ENCODE measurements at places on chromosomes 7 and 10.

DNA sequence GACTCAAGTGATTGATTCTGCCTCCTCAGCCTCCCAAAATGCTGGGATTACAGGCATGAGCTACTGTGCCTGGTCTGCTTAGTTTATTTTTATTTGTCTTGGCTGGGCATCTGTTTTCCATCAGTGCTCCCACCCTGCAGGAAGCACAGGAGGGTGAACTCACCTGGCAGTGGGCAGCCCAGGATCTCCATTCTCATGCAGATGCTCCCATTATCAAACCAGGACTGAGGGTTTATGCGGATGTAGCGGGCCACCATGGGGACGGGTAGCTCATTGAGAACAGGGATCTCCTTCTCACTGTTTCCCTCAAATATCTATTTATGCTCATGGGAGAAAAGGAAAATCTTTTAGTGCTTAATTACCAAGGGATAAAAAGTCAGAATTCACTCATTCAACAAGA is 93.8 kb downstream of the CPXM2 start:
- no peak for DNase-seq

DNA sequence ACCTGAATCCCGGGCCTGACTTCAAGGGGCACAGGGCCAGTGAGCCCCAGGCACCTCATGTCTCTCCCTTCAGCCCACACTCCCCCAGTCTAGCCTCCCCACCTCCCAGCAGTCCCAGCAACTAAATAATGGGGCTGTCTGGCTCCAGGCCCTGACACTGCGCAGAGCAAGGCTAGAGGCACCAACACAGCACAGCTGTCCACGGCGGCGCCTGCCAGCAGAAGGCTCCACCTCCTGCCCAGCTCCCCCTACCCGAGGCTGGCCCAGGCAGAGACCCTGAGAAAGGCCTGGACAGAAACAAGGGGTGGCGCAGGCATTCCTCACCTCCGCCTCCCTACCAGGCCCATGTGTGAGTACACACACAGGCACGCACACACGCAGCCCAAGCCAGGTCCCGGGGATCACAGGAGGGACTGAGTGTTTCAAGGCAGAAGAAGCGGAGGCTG is 6.1 kb downstream of the KCNH2 start:
- DNase-seq = no peak

DNA sequence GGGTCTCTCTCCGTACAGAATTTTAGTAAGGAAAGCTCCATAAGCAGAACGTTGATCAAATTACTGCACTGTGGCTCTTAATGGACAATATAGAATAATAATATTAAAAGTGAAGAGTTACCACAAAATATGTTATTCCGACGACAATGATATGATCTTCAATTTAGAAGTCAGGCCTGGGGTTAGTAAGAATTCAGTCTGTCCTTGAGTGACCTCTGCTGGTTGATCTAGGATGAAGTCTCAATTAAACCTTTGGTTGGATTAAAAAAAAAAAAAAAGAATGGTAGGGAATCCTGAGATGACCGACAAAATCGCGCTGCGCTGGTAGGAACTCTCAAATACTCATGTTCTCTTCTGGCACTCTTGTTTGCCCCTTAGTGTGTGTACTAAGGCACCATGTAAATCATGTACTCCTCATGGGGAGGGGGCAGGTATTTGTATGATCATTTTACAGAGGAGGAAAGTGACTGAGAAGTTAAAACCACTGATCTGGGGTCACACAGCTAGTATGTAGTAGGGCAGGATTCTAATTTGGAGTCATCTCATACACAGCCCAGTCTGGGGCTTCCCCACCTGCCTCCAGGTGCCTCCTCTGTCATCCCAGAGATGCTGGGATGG is 161.3 kb upstream of the NPVF start:
- no peak for DNase-seq

- DNase-seq = no peak
These were observed 202.9 kb downstream of the RPS24 start for GRCh38 chr10:78236416-78237015.

- no peak for DNase-seq
These were observed 114.5 kb downstream of the HIP1 start for GRCh38 chr7:75624134-75624832.

DNA sequence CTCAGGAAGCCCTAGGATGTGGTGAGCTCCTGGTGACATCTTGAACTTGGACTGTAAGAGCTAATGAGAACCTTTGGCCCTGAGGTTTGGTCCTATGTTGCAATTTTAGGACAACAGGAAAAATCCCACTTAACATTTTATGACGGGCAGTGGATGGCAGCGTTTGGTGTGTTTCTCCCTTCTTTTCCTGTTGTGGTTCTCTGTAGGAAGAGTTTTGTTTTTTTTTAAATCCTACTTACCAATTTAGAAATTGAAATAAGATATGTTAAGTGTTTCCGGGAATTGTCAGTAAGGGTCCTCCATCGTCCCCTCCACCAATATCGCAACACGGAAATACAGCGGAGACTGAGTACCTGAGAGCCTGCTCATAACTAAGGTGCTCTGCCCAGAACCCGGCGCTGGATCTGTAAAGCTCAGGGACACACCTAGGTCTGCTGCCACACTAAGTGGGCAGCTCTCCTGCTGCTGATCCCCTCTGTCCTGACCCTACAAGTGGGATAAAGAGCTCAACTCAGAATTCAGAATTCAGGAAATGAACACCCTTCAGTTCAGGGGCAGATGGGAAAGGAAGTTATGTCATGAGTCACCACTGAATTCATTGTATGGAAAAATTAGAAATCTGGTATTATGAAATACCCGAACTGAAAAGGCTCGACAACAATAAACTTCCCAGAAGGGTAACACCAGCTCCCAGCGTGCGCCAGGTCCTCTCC is 9.1 kb upstream of the PROSER2 start:
- DNase-seq = no peak

DNA sequence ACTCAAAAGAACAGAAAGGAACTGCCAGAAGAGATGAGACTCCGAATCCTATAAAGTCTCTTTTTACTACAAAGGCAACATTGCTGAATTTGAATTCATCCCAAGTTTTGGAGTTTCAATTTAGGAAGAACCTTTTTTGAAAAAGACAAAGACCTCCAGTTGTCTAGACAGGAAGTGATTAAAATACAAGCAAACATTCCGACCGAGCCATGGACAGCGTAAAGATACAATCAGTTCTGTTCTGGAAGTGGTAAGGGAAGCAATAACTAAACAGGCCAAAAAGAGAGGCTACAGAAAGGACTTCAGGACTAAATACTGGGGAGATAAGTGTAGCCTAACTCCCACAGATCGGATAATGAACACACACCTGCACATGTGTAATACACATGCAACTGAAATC is 101.0 kb downstream of the SMURF1 start:
- DNase-seq = no peak

DNA sequence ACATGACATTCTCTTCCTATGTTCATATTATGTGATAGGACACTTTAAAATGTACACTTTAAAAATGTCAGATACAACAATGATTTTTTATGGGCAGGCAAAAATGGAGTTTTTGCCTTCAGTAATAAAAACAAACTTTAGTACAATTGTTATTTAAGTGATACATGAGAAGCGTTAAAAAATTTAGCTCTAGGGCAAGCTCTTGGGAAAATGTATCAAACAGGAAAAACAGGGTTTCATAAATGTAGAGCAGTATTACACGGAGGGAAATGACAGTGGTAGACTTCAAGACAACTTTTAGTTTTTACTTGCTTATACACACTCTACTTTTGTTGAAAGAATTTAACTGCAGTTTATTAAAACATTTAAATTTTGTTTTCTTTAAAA is 1.5 kb downstream of the FHIP2A start:
- DNase-seq = no peak

DNA sequence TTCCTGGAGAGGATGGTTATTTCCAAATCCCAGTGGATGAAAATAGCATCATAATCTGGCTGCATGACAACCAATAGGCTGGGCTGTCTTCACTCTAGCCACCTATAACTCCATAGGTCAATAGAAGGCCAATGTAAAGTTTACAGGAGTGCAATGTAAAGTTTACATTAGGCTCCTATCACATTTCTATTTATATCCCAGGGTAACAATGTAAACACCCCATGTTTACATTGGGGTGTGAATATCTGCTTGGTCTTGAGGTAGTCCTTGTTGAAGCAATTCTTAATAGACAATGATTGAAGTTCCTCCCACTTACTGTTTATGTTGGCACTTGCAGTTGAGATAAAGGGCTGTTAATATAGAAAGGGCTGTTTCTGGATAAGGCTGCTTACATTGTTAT is 21.5 kb downstream of the CH25H start:
- no peak for DNase-seq

DNA sequence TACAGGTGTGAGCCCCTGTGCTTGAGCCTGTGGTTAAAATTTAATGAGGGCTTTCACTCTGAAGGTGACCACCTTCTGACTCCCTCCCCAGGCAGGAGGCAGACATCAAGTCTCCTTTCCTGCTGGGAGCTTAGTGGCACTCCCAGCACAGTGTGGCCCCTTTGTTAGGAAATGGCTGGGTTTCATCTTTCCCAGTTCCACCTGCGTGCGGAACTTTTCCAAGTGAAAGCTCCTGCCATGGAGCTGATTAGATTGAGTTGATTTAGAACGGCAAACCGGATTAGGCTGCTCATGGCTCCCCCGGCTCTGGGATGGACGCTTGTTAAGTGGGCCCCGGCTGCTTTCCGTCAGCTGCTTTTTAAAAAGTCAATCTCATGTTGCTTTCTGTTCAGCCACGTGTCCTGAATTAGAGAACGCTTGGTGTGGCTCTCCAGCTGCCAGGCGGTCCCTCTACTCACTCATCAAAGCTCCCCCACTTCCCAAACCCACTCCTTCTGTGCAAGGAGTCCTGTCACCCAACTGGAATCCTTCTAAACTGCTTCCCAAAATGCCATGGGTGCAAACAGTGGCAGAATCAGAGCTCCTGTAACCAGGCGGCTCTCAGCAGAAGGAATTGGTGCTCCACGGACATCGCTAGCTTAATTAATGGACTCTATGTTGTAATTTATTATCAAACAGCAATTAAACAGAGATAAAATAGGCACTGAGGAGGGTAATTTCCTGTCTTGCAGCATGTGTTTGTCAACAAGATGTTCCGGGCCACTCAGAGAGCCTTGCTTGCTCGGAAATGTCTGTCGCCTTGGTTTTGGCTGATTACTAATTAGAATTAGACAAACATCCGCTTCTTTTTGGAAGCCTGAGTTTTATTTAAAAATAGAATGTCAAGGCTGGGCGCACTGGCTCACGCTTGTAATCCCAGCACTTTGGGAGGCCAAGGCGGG is 551.2 kb downstream of the GALNT17 start:
- DNase-seq = no peak

DNA sequence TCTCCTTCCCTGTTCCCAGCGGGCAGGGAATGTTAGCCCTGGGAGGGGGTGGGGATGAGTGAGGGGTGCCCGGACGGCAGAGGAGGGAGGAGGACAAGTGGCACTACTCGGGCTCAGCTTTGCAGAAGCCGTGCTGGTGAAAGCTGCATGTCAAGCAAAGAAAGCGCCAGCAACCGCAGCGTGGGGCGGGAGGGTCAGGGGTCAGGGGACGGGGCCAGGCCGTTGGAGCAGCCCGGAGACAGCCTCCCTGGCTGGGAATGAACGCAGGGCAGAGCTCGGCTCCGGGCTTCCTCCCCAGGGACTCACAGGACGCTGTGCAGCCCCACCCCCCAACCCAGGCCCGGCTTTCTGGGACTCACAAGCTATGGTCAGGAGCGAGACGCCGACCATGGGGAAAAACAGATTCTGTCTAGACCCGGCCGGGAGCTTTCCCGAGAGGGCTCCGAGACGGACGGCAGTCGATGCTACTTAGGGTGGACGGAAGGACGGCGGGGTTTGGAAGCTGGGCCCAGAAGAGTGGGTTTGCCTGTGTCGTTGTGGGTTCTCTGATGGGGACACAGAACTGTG is 113.4 kb downstream of the VIPR2 start:
- DNase-seq = peak; percentile 65

- no peak for DNase-seq
These were observed 599.2 kb upstream of the PCDH15 start for GRCh38 chr10:55400075-55400849.

GRCh38 chr10:69766161-69766910 is 35.4 kb upstream of the COL13A1 start:
- DNase-seq = no peak

GRCh38 chr10:91528768-91529167 is 104.1 kb downstream of the PPP1R3C start:
- DNase-seq = no peak

- no peak for DNase-seq
These were observed 629.8 kb downstream of the KCNMA1 start for GRCh38 chr10:77007834-77008233.

DNA sequence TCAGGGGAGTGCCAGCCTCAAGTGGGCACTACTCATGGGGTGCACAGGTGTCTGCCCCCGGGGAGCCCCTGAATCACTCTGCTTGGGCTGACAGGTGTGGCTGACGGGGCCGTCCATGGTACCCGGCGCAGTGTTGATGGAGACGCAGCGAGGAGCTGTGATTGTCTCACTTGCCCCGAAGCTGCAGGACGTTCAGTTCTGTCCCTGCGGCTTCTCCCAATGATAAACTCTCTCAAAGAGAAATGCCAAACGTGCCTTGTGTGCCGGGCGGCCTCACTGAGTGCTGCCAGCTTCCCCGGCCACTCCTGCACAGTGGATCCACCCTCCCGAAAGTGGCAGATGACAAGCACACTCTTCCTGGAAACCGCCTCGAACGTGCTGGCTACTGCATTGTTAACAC is 203.2 kb downstream of the DNAJB6 start:
- peak; percentile 54 for DNase-seq

DNA sequence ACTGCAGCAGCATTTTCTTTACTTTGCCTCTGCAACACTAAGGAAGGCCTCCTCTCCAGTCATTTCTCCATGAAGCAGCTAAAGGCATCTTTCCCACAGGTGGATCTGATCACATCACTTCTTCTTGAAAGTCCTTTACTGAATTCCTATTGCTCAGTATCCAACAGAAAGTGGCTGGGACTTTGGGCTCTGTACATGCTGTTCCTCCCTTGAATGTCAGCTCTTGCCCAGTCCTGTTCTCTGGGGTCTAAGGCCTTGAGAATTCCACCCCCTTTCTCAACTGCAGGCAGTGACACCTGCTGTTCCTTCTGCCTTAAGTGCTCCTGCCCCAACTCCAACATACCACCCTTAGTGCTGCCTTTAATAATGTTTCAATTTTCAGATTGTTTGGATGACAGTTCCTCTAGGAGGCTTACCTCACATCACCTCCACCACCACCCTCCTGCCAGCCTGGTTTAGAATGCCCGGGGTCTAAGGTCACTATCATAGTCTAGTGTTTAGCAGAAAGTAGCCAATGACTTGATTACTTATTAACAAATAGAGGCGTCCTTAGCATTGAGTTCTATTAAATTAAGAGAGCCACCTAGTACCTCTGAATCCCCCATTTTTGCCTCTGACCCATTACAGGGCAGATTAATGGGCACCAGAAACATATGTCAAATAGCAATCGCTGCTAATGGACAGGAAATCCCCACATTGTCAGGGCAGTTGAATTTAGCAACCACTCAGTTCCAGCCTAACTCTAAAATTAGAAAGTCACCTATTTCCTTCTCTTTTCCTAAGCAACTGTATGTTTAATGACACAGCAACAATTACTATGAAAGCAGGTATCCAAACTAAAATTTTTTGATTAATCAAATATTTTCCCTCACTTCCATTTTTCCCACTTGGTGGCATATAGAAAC is 11.4 kb downstream of the INHBA start:
- DNase-seq = no peak
